ENCODE measurements at places on chromosomes 5 and 9.

GRCh38 chr9:95157481-95158151 lies 159.9 kb downstream of the FANCC start:
- H3K27me3 ChIP-seq, result no peaks in the 10 kb centered on the region
- H3K4me3 ChIP-seq, result no peak overlapping the region
- H3K27ac ChIP-seq, result no peak overlapping the region
- DNase-seq, result no peak
- H3K36me3 ChIP-seq, result no peaks in the 10 kb centered on the region

DNA sequence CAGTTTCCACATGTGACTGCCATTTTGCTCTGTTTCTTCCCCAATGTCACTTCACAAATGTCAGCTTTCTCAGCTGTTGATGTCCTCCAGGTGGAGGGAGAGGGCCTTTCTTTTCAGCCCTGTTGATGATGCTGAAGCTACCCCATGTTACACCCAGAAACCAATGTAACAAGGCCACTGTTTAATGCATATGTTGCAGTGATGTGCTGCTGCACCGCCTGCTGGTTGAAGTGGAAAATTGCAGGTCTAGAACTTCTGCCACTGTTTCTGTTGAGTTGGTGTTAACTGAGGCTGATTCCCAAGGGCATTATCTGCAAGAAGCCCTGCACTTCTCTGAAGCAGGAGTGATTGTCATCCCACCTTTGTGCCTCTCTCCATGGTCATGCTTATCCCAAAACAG lies 428.4 kb downstream of the KDM4C start:
- H3K4me1 ChIP-seq, result no peaks in the 10 kb centered on the region
- no peaks in the 10 kb centered on the region for H3K36me3 ChIP-seq
- no peak overlapping the region for H3K4me3 ChIP-seq

- H3K27ac ChIP-seq, result no peak overlapping the region
- peak; percentile 47 for DNase-seq
- peaks cover 41% of the 10 kb centered on the region for H3K27me3 ChIP-seq
- no peaks in the 10 kb centered on the region for H3K36me3 ChIP-seq
- no peaks in the 10 kb centered on the region for H3K4me1 ChIP-seq
Measured at GRCh38 chr5:1850324-1851154, 32.2 kb downstream of the IRX4 start.

DNA sequence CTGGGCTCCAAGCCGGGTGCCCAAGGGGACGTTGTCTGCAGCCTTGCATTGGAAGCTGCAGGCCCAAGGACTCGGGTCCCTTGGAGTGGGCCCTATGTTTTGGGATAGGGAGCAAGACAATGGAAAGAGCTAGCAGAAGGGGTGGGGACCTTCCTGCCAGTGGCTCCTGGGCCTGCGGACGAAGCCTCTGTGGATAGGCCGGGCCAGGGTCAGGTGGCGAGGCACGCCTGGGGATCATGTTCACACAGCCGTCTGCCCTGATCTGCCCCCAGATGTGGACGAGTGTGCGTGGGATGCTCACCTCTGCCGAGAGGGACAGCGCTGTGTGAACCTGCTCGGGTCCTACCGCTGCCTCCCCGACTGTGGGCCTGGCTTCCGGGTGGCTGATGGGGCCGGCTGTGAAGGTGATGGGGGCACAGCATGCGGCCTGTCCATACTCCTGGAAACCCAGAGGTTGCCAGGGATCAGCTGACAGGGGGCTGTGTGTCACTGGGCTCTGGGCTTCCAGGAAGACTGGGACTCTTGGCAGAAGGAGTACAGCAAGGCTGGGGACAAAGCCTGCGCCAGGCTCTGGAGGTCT lies 16.6 kb upstream of the ASS1 start:
- no peak overlapping the region for H3K27ac ChIP-seq
- no peak for DNase-seq
- H3K27me3 ChIP-seq, result peaks cover 10% of the 10 kb centered on the region
- no peaks in the 10 kb centered on the region for H3K4me1 ChIP-seq
- no peaks in the 10 kb centered on the region for H3K36me3 ChIP-seq

GRCh38 chr9:4690144-4690543 lies 10.8 kb downstream of the CDC37L1 start:
- no peak for DNase-seq
- H3K36me3 ChIP-seq, result peaks cover 4% of the 10 kb centered on the region
- peaks cover 4% of the 10 kb centered on the region for H3K4me1 ChIP-seq
- no peaks in the 10 kb centered on the region for H3K27me3 ChIP-seq
- peak overlapping the region; percentile 62 for H3K27ac ChIP-seq

All from GM23338 (cell line).